Activated CD8-positive, alpha-beta memory T cell treated with anti-CD3 and anti-CD28 coated beads, Interleukin-2, amount 10 ng/mL, durations not matched to agents 7 days and 5 days (primary cell): ENCODE measurements at places on chromosomes 11 and 22. TPM values are rescaled to one million over a fixed set of nuclear protein-coding genes. Genes with fewer than 3 reads are reported as not detected.

DNA sequence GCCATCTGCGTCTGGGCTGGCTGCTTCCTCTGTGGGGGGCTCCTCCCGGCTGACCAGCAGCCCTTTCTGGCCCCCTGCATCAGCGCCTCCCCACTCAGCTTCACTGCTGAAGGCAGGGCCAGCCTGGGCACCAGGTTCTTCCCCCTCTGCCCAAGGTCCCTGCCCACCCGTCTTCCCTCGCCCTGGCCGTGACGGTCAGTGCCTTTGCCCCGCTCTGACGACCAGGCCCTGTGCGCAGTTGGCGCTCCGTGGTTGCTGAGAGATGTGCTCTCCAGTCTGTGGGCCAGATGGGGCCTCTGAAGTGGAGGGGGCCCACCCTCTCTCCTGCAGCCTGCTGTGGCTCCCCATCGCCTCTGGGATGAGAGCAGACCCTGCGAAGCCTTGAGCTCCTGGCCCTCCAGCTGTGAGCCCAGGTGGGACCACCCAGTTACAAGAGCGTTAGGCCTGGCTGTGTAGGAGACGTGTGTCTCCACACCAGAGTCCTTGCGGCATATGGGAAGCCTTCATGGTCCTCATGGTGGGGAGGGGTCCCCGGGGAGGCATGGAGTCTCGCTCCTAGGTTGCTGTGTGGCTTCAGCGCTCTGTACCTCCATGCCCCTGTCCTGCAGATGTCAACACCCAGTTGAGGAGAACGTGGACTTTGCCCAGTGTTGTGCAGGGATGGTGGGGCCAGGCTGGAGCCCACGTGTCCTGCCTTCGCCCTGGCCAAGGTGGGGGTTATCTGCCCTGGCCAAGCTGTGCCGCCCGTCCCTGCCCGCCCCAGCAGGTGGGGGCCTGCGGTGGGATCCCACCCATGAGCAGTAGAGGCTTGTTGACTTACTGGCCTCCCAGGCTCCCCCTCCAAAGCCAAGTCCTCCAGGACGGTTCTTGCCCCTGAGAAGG, 14.2 kb downstream of the LRP5 start:
- no peak overlapping the region for H3K27ac ChIP-seq
- no peaks in the 10 kb centered on the region for H3K36me3 ChIP-seq
- no peak overlapping the region for H3K4me3 ChIP-seq
- H3K27me3 ChIP-seq = peaks cover 7% of the 10 kb centered on the region
- DNase-seq = no peak

DNA sequence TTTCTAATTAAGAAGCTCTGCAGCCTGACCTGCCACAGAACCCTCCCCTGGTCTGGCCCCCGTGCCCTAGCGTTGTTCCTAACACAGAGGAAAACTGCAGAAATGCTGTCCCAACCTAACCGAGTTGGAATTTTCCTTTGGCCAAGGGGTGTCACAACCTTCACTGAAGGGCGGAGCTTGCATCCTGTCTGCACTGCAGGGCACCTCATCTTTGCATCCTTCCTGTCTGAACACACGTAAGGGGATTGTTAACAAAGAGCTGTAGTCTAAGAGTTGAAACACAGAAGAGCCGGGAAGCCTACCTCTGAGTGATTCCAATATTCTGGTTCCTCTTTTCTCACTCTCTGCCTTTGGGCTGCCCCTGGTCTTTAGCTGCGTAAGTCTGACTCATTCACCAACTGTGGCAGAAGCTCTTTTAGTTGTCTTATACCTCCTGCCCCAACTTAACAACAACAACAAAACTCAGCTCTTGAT, 1.6 kb downstream of the DIXDC1 start:
- peak overlapping the region; percentile 84 for H3K4me3 ChIP-seq
- peaks cover 5% of the 10 kb centered on the region for H3K36me3 ChIP-seq
- H3K27ac ChIP-seq = peak overlapping the region; percentile 80
- no peaks in the 10 kb centered on the region for H3K27me3 ChIP-seq
- H3K4me1 ChIP-seq = peaks cover 38% of the 10 kb centered on the region
- peak; percentile 66 for DNase-seq

DNA sequence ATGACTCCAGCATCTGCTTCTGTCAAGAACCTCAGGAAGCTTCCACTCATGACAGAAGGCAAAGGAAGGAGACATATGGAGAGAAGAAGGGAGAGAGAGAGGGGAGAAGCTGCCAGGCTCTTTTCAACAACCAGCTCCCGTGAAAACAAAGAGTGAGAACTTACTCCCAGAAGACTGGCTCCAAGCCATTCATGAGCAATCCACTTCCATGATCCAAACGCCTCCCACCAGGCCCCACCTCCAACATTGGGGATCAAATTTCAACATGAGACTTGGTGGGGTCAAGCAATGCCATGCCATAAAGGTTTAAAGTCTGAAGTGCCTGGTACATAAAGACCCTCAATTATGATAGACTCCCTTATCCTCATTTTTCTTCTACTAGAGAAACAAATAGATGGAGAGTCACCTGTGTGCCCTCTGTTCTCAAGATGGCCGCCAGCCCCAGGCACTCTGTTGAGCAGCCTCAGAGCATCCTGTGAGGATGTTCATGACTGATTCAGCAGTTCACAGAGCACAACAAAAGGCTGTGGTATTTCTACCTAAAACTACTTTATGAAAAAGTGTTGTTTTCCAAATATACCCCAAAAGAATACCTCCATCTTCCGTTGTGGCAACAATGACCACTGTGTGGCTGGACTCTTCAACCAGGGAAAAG, 69.0 kb upstream of the CRTAM start:
- no peak for DNase-seq
- peaks cover 2% of the 10 kb centered on the region for H3K4me1 ChIP-seq
- H3K4me3 ChIP-seq = no peak overlapping the region
- peaks cover 6% of the 10 kb centered on the region for H3K36me3 ChIP-seq

Gene OR8D4
- not detected for total RNA-seq

Gene MCM5
- total RNA-seq = 271 TPM
